Hematopoietic multipotent progenitor cell treated with erythropoietin and hydrocortisone succinate and interleukin-3 and kit ligand, for 6 days (in vitro differentiated cells): ENCODE measurements at places on chromosomes 2 and 18.

GRCh38 chr2:208948073-208948472 is 475.8 kb upstream of the MAP2 start:
- DNase-seq, result peak; percentile 2

GRCh38 chr2:215750763-215751162 is 262.6 kb downstream of the MREG start:
- DNase-seq, result no peak

DNA sequence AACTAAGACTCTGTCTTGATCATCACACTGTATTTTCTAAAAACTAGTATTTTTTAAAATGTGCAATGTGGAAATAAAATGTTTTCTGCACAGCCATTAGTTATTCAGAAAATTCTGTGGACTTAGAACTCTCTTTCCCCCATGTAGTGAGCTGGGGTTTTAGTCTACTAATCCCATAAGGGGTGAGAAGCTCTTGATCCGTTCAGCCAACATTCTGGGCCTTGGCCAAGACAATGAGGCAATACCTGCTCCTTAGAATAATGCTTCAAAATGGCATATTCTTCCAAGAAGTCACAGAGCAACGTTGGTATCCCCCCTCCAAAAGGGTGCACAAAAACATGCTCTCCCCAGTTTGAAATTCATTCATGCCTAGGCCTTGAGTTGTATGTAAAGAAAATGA is 4.0 kb downstream of the REEP1 start:
- no peak for DNase-seq

- no peak for DNase-seq
Observed at GRCh38 chr18:4125224-4125623, 329.9 kb downstream of the DLGAP1 start.

GRCh38 chr2:188330316-188331053 is 38.8 kb downstream of the GULP1 start:
- no peak for DNase-seq

GRCh38 chr2:239015901-239016675 is 168.2 kb downstream of the TWIST2 start:
- no peak for DNase-seq

GRCh38 chr2:50398766-50399056 is 633.2 kb downstream of the NRXN1 start:
- no peak for DNase-seq

DNA sequence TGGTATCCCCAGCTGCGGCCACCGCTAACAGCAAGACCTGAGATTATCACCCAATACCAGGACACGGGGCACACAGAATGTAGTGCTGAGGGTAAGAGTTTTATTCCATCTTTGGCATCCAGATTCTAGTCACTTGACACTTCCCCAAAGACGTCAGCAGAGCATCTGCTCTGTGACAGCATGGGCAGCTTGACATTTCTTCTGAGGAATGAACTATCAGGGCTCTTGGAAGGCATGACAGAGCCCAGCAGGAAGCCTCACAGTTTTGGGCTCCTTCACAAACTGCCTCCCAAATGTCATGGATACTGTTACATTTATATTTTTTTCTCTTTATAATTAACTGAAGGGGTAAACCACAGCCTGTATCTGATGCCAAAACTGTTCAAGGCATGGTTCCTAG is 1010.7 kb downstream of the TDRD15 start:
- no peak for DNase-seq

DNA sequence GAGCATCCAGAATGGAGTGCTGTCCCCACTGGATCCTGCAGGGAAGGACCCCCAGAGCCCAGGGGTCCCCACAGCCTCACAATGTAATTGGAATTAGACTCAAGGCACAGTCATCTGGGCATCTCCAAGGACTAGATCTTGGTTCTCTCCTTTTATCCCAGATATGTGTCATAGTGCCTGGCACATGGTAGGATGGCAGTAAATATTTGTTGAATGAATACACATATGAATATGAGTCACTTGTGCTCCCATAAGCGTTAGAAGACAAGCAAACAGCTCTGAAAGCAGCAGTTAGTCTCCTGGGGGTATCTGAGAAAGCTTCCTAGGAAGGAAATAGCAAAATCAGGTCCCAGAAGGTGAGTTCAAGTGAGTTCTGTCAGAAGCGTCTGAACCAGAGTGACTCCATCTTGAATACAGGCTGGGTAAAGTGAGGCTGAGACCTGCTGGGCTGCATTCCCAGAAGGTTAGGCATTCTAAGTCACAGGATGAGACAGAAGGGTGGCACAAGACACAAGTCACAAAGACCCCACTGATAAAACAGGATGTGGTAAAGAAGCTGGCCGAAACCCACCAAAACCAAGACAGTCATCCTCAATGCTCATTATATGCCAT is 234.1 kb upstream of the ID2 start:
- DNase-seq, result no peak
